Endothelial cell (in vitro differentiated cells): ENCODE measurements at places on chromosomes 1 and 21.

DNA sequence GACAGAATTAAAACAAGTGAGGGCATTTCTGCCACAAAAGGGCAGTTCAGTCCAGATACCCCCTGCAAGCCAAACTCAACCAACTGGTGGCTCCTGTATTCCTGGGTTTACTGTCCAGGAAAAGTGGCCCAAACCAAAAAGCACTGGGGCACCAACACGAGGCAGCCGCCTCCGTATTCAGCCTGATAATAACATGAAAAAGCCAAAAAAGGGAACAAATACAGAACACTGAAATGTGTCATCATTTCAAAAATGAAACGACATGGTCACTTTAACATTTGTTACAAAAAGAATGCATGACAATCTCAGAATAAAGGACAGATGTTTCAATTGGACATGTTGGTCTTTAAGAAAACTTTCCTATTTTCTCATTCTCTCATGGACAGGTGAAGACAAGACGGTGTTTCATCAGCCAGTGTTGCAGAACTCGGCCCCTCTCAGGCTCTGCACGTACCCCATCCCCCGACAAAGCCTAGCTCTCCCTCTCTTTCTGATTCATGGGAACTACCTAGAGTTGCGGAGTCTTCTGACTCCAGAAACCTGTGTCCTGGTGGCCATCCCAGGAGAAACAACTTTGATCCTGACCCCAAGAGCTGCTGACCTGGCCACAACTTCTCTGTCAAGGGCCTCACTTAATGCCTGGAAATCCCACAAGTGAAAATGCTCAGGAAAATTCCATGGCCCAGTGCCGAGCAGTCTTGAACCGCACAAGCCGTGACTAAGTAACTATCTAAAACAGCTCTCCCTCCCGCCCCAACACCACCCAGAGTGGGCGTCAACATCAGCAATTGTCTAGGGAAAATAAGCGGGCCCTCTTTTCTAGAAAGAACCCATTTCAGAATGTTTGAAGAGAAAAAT, 27.1 kb downstream of the ZBTB17 start:
- no peak for DNase-seq

GRCh38 chr1:162363823-162364222, 12.8 kb downstream of the SPATA46 start:
- no peak for DNase-seq

DNA sequence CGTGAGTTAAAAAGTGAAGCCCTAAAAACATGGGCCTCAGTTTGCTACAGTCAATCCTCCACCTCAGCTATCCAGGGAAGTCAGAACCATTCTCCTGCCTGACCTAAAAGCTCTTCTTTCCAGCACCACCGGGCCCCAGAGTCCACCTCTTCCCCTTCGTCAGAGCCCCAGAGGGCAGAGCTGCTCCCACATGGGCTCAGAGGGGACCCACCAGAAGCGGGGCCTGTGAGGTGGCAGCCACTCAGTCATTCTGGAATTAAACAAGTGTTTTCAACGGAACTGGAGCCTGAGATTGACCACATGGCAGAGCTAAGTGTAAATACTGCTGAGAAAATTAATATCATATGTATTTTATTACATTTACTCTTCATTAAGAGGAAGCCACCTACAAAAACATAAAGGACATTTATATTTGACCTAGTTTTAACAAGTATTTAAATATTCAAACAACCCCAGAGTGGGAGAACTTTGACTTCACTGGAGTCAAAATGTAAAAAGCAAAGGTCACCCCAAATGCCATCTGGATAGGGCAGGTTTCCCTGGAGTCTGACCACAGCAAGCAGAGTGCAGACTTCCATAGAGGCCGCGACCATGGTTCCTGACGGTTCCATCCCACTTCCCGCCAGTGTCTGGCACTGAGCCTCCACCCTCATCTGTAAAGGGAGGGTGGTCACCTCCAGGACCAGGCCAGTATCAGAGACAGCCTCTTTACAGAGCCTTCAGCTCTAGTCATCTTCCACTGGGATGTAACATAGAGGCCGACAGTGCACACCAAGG, 1.8 kb downstream of the SUMO3 start:
- DNase-seq, result no peak

DNA sequence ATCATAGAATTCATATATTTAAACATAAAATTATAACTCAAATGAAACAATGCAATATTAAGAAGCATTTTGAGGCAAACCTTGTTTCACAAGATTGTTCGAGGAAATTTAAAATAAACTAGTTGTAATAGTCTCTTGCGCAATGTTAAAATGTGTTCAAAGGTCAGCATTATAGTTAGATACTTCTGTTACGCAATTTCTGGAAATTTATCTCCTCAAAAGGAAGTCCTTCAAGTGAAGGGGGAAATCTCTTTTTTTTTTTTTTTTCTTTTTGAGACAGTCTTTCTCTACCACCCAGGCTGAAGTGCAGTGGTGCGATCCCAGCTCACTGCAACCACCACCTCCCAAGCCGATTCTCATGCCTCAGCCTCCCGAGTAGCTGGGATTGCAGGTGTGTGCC, 52.1 kb downstream of the FMO4 start:
- no peak for DNase-seq

GRCh38 chr21:46465651-46466050, 7.0 kb downstream of the DIP2A start:
- DNase-seq, result no peak

DNA sequence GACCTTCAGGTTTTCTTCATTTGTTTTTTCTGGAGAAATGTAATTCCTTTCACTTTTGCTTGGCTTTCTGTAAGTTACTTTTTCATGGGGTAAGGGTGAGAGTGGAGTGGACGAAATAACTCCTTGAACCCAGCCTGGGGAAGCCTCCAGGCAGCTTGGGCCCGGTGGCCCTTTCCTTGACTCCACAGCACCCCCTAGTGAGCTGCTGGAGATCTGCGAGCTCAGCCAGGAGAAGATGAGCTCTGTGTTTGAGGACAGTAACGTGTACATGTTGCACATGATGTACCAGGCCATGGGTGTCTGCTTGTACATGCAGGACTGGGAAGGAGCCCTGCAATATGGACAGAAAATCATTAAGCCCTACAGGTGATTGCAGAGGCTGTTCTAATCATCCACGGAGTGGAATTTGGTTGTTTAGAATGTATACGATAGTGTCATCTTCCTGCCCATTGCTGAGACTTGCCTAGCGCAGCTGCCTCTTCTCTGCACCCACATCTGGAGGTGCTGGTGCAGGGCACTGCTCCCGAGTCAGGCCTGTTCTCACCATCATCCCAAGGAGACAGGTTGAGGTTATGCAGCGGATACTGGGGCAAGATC, 51.0 kb downstream of the SMYD2 start:
- peak; percentile 65 for DNase-seq

- no peak for DNase-seq
Observed at GRCh38 chr1:151936653-151937052, 27.3 kb upstream of the THEM4 start.

DNA sequence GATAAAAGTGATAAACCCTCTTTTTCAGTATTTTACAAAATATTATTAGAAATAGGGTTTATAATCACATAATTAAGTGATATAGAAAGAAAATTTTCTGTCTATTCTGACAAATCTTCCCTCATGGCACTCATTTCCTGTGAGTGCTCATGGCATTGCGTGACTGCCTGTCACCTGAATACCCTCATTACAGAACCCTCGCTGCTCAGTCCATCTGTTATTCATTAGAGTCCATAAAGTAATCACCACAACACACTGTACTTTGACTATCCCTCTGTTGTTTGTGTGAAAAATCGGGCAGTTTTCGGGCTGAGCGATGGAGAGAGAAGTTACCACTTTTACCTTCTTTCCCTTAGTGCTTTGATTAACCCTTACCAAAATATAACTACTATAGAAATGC, 100.4 kb upstream of the BRINP3 start:
- DNase-seq, result no peak

- peak; percentile 69 for DNase-seq
Observed at GRCh38 chr1:83998498-83999315, at the start of gene TTLL7. Gene TTLL7, minus strand, starts transcription at chr1:83999132. Its CDS starts 46,921 bp downstream, at chr1:83952211.

- DNase-seq, result peak; percentile 45
Observed at GRCh38 chr1:226737819-226738420, 1.2 kb downstream of the ITPKB start.

DNA sequence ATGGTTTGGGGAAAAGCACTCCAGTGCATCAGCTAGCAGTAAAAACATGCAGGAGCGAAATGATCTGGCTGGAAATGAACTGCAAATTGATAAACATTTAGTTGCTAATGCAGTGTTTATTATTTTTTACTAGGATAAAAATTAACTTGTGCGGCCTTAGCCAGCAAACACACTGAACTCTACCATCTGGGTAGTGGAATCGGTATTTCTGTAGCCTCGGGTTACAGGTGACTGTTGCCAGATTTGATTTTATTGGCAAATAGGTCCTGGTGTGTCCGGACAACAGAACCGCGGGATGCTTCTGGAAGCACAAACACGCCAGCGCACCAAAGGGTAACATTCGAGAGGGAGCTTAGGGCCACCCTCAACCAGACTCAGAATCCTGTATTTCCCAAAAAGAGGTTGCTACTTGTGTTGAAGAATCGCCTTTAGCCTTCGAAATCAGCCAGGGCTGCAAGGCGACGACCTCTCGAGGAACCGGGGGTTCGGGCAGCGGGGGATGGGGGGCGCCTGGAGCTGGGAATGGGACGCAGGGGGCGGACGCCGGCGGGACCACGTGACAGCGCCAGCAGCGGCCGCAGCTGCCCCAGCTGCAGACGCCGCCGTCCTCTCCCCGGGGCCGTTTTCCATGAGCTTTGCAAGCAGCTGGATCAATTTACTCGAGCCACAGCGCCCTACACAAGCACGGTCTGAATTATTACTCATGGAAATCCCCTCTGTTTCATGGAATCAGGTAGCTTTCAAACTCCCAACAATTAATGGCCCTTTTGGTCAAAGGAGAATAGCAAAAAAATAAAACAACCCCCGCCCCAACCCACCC, 158.8 kb downstream of the TOMM20 start:
- no peak for DNase-seq

DNA sequence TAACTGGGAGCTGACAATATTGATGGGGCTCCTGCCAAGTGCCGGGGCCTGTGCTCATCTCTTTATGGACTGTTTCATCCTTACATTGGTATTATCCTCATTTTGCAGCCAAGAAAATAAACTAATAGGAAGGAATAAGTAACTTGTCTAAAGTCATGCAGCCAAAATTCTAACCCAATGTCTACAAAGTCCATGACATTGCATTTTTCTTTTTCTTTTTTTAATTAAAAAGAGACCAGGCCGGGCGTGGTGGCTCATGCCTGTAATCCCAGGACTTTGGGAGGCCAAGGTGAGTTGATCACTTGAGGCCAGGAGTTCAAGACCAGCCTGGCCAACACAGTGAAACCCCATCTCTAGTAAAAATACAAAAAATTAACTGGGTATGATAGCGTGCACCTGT, 18.8 kb downstream of the DEGS1 start:
- DNase-seq, result no peak

DNA sequence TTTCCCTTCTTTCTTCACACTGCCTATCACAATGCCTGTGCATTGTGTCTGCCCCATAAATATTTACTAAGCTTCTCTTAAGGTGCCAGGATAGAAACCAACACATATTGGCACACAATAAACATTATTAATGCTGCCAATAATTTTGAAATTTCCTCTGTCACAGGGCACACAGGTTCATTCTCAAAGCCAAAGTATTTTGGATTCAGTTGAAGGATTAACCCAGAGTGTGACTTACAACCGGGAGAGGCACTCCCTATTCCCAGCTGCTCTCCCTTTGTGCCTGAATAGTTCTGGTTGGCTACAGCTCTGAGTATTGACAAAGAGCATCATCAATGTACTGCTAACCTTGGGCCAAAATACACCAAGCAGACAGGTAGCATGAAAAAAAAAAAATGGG, 46.6 kb upstream of the ATP1A1 start:
- no peak for DNase-seq

DNA sequence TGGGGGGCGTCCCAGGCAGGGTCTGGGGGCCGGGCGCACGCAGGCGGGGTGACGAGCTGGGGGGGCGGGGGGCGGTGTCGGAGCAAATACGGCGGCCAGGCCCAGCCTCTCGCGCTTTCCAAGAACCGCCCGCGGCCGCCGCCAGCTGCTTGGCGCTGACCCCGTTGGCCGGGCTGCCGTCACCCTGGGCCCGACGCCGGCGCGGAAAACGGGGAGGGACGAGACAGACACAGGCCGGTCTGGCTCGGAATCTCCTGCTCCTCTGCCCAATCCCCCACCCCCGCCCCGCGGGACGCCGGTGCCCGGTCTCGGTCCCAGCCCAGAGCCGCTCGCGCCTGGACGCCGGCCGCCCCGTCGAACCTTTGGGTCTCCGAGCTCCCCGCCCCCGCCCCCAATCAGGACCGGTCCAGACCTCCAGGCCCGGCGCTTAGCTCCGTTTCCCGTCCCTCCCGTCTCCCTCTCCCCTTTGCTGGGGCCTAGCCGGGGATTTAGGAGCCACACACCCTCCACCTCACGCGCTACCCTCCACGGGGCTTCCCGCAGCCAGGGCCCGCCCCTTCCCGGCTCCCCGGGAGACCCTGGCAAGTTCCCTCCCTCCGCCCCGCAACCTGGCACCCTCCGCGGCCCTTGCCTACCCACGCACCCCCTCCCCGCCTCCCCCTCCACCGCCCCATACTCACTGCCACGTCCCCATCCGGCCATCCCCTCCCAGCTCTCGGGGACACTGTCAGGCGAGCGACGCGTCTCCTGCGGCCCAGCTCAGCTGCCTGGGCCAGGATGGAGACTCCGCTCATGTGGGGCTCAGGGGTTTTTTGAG, 800 bp upstream of the MMP23B start:
- DNase-seq, result no peak

- DNase-seq, result no peak
Observed at GRCh38 chr1:25485536-25486411, 55.1 kb downstream of the MACO1 start.

GRCh38 chr1:24294228-24294672, 24.9 kb upstream of the GRHL3 start:
- DNase-seq, result no peak

DNA sequence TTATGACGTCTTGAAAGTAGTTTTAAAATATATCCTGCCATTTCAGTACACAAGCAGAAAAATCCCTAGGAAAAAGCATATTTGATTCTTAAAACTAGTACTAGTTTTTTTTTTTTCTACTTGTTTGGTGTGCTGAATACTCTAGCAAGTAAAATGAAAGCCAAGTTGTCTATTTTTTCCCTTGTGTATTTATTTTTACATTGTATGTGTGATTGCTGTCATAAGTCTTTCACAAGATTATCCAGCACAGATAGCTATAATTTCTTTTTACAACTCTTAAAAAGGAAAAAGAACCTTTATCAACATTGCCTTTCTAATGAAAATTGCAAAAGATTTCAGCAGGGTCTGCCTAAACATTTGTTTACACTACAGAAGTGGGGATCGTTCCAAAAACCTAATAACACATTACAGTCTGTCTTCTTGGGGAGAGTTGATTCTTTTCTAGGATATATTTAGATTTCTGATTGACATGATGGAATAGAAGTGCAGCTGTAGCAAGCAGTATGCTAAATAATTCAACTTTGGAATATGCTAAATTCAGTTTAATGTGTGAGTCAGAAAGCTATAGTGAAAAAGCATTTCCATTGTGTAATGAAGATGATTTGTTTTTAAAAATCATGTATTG, 2.5 kb downstream of the DR1 start:
- no peak for DNase-seq
